ENCODE measurements at places on chromosomes 5 and 9.

GRCh38 chr5:73908395-73908794, 282.4 kb downstream of the ARHGEF28 start:
- no peak for DNase-seq

GRCh38 chr5:2164586-2164985, 281.9 kb upstream of the IRX4 start:
- DNase-seq, result no peak

GRCh38 chr9:134551176-134551575, 90.4 kb upstream of the COL5A1 start:
- DNase-seq, result no peak

- no peak for DNase-seq
Measured at GRCh38 chr5:149261246-149261645, 10.4 kb upstream of the AFAP1L1 start.

- DNase-seq, result no peak
Measured at GRCh38 chr5:1068895-1069719, 42.8 kb downstream of the SLC12A7 start.

DNA sequence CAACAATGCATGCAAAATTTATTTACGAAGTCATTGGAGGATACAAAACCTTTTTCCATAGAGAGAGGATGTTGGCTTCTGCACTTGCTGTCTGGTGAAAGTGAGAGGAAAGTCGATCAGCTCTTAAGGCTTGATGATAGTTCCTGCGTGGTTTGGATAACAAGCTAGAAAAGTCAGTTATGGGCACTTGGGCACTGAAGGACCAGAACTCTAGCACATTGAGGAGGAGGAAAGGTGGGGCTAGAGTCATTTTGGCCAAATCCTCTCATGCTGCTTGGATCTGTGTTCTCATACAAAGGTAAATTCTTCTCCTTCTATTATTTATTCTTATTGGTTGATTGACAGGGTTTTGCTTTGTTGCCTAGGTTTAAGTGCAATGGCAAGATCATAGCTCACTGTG, 245.9 kb upstream of the ADAMTSL1 start:
- no peak for DNase-seq

DNA sequence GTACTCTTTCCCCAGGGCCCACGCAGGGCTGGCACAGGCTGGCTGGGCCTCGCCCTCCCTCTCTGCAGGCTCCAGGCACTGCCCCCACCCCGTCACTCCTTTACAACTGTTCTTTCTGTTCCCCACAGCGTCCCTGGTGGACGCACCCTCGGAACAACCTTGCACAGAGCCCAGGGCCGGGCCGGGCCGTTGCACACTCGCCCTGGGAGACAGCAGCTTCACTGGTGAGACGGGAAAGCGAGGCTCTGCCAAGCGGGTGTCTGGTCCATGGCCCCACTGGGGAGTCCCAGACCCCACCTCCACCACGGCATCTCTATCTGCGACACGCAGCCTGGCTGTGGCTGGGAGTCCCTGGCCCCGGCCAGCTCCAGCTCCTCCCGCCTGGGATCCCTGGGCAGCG, 18.4 kb upstream of the QSOX2 start:
- no peak for DNase-seq

- no peak for DNase-seq
Measured at GRCh38 chr9:89366711-89367110, 48.4 kb downstream of the SECISBP2 start.

Measured in hematopoietic multipotent progenitor cell (in vitro differentiated cells).